Cortex of kidney (tissue), 1 donor: ENCODE measurements at places on chromosomes 7 and 10.

DNA sequence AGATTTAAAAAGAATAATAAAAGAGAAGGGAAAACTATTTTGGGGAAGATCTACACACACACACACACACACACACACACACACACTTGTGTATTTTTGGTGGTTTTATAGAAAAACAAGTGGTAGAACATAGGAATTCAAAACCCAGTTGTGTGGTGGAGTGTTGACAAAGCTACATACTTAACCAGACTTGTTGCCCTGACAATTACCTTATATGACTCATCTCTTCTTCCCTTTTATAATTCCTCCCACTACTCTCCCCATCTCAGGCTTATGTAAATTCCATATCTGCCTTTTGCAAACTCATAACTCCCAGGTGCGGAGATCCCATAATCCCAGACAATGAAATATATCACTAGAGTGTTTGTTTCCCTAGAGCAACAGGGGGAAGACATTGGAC, 873.7 kb downstream of the NXPH1 start:
- no peak for DNase-seq

GRCh38 chr7:111980725-111981124, 225.5 kb downstream of the DOCK4 start:
- no peak for DNase-seq

DNA sequence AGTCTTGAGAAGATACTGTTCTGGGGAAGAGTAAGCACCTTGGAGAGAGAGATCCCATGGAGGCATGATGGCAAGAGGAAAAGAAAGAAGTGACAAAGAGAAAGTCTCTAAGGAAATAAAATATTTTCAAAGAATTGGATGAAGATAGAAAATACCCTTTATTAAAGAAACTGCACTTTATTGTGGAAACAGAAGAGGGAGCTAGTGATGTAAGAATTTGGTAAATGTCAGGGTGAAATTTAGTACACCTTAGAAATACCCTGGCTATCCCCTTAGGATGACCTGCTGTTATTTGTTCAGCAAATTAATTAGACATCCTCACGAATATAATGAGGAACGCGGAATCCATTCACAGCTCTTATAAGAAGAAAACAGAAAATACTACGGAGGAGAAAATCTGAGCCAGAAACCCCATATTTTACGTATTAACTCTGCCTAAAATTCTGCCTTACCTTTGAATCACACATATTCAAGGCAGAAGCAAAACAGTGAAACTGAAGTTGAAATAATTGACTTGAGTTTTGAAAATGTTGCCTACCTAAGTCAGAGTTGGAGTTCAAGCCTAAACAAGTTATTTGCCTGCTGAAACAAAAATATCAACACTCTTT, 90.7 kb downstream of the TFPI2 start:
- DNase-seq: no peak

- DNase-seq: no peak
These were observed 776 bp downstream of the PEX1 start for GRCh38 chr7:92527300-92528187.

GRCh38 chr7:131536361-131536849, 20.0 kb downstream of the PODXL start:
- no peak for DNase-seq

DNA sequence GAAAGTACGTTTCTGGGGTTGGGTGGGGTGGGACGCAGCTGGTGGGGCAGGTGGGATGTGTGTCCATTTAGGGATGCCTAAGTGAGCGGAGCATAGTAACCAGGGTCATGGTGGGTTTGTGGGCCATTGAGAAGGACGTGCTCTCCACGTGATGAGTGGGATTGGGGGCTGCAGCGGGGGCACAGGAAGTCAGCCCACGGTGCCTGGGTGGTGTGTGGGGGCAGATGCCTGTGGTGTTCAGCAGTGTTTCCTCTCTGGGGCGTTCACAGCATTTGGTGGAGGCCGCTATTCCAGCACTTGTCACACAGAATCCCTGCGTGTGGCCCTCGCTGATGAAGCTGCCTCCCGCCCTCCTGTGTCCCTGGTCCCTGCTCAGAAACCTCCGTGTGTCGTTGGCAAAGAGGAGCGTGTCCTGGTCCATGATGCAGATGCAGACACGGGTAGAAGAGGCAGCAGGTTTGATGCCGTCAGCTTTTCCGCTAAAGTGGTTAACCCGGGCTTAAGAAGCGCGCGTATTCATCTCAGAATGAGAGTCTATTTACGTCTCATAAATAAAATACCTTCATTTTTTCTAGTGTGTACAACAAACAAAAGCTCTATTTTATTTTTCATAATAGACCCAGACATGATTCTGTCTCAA, 274.2 kb downstream of the ADARB2 start:
- no peak for DNase-seq

DNA sequence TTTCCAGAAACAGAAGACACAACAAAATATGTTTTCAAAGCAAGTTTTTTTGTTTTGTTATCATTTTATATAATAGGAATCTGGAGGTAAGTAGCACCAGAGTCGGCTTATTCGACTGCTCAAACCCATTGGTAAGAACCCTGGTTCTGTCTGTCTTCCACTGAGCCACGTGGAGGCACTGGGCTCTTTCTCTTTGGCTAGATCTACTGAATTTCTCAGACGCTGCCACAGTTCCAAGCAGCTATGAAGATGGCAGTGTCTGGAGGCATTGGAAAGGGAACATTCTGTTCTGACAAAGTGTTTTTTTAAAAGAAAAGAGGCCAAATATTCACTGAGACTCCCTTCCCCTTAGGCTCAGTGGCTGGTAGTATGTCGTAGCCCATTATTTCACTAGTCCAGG, 338.8 kb downstream of the NRG3 start:
- no peak for DNase-seq

DNA sequence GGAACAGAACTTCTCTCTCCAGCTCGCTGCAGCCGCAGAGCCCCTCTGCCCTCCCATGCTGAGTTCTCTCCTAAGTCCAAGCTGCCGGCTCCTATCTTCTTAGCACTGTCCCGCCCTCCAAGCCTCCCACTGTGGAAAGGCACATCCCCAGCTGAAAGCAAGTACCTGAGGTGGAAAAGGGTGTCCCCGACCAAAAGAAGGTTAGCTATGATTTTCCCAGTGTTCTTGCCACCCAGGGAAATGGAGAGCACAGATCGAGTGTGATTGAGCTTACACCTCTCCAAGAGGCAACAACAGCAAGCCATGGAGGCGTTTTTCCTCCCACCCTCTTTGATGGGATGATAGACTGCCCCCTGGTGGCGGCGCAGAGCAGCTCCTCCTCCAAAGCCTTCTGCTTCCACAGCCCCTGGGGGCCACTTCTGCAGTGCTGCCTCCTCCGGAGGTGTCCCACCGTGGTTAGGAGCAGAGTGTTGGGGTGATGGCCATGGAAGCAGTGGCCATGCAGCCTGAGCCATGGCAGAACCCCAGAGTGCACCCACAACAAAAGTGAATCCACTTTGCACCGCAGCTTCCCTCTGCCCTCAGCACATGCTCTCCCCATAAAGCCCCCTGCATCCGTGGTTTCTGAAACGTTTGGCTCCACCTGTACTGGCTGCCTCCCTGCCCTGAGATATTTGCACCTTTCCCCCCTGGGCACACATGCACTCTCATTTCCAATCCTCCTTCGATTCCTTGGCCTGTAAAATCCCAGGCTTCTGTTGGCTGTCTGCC, 143.1 kb upstream of the STK17A start:
- DNase-seq: no peak

DNA sequence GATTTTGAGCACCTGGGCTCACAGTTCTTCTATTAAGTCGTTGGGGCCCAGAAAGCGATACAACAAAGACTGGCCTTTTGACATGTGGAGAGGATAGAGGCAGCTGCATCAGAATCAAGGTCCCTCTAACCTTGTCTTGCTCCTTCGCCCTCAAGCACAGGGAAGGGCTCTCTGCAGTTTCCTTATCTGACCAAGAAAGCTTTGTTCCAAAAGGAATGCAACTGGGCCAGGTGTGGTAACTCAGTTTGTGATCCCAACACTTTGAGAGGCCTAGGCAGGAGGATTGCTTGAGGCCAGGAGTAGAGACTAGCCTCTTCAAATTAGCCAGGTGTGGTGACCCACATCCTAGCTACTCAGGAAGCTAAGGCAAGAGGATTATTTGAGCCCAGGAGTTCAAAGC, 32.2 kb downstream of the SVOPL start:
- DNase-seq: no peak

- no peak for DNase-seq
These were observed 465.7 kb downstream of the PCDH15 start for GRCh38 chr10:54335296-54335695.

DNA sequence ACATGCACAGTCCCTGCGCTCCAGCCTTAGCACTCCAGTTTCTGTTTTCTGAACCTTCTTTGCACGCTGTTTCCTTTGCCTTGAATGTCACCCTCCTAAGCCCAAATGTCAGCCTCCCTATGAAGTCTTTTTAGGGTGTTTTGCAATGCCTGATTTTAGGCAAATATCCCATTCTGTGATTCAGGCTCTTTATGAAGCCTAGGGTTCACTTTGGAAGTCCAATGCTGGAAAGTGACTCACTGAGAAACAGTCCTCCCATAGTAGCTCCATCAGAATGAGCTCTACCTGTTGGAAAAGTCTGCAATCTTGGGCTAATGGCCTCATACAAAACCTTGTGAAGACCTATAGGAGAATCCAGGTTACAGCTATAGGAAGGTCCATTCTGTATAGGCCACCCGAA, 5.3 kb downstream of the LAMB4 start:
- DNase-seq: no peak

DNA sequence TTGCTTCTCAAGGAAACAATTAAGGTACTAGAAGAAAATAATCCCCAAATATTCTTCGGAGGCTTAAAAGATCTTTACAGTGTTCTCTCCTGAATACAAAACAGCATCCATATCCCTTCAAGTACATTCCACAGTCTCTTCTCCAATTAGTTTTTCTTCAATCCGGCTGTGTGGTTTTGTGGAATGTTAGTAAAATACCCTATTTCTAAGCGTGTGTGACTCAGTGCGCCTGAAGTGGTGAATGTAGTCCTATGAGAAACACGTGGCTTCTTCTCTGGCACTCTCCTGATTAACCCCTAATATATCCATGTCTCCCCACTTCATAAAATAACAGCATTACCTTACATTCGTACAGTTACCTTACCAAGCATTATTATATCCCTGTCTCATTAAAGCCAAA, 570.2 kb downstream of the ARL4A start:
- no peak for DNase-seq

GRCh38 chr7:99504281-99504602, 220 bp upstream of the ZKSCAN5 start:
- peak; percentile 35 for DNase-seq
